ENCODE measurements at places on chromosomes 11 and 22.

DNA sequence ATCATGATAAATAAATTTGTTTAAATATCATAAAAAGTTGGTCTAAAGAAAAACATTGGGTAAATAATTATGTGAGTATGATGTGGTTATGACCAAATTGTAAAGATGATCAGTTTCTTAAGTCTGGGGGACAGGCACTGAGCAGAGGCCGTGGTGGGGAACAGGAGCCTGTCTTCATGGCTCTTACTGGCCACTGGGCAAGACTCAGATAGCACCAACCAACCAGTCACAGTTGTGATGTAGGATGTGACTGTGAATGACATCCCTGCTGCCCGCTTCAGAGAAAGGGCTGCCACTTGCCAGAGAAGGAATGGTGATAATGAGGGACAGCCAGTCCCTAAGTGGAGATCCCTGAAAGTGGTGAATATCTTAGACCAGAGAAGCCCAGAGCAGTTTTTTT, 7.0 kb downstream of the PTPRJ start:
- DNase-seq = no peak

DNA sequence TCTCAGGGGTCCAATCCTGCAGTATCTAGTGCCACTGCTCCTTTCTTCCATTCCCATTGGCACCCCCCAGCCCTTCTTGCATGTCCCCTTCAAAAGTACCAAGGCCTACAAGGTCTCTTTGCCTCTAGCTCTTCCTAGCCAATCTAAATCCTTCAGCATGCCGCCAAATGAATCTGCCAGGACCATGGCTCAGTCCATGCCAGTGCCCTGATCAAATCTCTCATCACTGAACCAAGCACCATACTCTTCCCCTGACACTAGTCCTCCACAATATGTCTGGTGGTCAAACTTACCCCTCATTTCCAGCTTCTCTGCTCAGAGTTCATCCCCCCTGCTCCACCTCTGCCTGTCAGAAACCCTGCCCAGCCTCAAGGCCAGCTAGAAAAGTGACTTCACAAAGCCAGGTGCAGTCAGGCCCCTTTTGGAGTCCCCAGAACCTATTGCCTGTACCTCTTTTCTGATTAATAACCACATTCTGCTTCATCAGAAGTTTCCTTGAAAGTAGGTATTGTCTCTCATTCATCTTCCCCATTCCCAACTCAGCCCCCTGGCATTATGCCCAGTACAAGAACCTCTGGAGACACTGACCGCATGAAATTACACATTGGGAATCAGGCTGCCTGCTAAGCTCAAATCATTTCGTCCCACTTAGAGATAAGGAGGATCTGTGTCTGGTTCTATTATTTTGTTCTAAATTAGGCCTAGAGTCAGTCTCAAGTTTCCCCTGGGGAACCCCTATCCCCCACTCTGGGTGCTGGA, 11.4 kb downstream of the FEN1 start:
- no peak for DNase-seq

DNA sequence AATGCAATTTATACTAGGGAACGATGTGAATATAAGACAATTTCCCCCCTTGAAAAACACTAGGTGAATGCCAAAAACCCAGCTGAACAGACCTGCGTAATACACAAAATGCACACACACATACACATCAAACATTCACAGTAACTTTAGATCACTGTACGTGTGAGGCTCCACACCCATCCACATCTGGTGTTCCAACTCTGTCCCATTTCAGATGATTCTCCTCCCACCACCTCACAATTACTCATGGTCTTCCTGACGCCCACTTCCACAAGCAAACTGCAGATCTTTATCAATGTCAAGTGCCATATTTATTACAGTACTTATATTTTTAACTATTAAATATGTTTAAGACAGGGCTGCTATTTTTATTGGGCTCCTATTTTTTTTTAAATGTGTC, 57.8 kb upstream of the TENM4 start:
- DNase-seq = no peak

DNA sequence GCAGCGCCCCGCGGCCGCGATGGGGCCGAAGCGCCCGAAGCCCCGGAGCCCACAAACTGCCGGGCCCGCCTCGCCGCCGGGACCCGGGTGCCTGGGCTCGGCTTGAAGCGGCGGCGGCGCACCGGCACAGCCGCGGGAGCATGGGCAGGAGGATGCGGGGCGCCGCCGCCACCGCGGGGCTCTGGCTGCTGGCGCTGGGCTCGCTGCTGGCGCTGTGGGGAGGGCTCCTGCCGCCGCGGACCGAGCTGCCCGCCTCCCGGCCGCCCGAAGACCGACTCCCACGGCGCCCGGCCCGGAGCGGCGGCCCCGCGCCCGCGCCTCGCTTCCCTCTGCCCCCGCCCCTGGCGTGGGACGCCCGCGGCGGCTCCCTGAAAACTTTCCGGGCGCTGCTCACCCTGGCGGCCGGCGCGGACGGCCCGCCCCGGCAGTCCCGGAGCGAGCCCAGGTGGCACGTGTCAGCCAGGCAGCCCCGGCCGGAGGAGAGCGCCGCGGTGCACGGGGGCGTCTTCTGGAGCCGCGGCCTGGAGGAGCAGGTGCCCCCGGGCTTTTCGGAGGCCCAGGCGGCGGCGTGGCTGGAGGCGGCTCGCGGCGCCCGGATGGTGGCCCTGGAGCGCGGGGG, 346 bp downstream of the FJX1 start:
- no peak for DNase-seq

DNA sequence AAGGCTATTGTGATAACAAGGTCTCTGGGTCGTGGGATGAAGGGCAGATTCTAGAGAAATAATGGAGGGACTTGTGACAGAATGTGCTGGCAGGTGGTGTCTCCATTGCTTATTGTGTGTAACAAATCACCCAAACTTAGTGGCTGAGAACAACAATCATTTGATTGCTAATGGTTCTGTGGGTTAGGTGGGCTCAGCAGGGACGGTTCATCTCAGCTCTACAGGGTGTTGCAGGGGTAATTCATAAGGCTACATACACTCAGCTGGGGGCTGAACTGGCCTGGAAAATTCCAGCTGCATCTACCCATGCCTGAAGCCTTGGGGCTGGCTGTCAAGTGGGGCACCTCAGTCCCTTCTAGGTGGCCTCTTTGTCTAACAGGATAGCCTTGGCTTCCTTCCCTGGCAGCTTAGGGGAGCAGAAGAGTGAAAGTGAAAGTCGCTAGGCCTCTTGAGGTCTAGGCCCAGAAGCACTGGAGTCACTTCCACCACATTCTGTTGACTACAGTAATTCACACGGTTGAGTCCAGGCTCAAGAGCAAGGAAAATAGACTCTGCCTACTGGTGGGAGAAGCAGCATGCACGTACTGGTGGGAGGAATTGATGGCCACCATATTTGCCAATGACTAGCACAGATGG, 308.9 kb downstream of the MN1 start:
- no peak for DNase-seq

- no peak for DNase-seq
These were observed 84.5 kb downstream of the ISX start for GRCh38 chr22:35150183-35151107.

DNA sequence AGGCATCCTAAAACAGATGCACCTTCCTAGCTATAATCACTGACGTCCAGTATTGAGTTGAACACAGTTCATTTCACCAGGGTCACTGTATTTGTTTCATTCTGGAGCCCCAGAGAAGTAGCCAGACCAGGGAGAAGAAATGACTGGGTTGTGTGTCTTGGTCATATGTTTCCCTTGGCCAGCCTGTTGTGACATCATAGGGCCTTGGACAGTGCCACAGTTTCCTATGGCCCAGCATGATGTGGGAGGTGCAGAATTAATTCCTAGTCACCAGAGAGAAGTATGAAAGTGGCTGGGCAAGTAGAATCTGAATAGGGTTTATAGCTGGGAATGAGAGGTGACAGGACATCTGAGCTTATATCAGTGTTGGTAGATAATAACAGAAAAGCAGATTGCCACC, 84.0 kb upstream of the ZBED5 start:
- no peak for DNase-seq

GRCh38 chr22:43514476-43515157, 102.8 kb downstream of the MPPED1 start:
- DNase-seq = no peak

- no peak for DNase-seq
These were observed 6.8 kb downstream of the OR4D10 start for GRCh38 chr11:59479906-59480305.

DNA sequence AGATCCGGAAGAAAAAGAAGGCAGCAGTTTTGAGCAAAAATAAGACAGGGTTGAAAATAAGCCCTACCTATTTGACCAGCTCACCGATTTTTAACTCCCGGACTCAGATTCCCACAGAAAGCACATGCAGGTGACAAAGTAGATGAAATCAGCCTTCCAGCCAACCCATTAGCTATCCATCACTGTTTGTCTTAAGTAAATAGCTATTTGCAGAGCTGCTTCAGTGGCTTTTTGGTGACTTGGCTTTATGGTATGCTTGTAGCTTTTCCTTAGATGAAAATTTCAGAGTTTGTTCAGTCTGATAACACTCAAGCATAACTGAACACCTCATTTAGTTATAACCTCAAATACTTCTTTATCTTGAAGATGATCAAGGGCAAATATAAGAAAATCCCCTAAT, 192.6 kb downstream of the HIPK3 start:
- DNase-seq = no peak

GRCh38 chr11:19988598-19988997, 171.7 kb downstream of the DBX1 start:
- no peak for DNase-seq

DNA sequence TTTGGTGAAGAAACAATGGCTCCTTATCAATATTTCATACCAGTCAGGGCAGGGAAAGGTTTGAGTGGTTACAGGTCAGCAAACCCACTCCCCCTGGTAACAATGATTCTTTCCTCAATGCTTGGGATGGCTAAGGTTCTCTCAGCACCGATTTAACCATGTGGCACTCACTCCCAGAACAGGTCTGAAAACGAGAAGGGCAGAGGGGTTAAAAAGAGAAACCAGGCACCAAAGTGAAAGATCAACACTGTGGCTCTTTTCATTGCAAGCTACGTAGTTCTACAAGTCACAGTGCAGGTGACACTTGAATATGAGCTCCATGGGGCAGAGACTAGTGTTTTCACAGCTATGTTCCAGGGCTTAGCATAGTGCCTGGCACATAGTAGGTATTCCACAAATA, 132.4 kb downstream of the PLEKHA7 start:
- DNase-seq = no peak

DNA sequence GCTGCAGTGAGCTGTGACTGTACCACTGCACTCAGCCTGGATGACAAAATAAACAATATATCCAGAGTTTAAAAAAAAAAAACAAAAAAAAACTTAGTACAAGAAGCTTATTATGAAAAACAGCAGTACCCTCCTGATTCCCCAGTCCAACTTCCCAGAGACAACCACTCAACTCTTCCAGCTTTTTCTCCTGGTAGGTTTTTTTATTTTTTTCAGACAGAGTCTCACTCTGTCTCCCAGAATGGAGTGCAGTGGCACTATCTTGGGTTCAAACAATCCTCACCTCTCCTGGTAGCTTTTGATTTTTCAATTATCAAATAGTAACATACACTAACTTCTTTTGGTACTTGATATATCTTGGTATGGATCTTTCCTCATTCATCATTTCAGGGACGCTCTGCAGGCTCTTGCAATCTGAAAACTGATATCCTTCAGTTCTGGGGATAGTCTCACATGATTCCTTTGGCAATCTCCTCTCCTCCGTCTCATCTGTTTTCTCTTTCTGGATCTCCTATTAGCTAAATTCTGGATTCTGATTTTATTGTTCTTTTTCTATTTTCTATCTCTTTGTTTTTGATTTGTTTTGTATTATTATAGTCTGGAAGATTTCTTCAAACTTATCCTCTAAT, 44.9 kb downstream of the ALG9 start:
- no peak for DNase-seq

DNA sequence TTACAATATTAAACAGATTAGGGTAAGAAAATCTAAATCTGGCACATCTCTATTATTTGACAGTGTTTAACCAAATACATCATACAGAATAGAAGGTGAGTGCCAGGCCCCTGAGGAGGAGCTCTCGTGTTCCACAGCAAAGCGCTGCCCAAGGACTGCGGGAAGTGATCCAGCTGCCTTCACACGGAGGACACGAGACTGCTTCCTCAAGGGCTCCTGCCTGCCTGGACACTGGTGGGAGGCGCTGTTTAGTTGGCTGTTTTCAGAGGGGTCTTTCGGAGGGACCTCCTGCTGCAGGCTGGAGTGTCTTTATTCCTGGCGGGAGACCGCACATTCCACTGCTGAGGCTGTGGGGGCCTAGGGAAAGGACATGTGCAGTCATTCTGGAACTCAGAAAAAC, 71.1 kb downstream of the NCAPD3 start:
- no peak for DNase-seq

GRCh38 chr11:85628771-85629341, 463 bp downstream of the TMEM126B start:
- no peak for DNase-seq

DNA sequence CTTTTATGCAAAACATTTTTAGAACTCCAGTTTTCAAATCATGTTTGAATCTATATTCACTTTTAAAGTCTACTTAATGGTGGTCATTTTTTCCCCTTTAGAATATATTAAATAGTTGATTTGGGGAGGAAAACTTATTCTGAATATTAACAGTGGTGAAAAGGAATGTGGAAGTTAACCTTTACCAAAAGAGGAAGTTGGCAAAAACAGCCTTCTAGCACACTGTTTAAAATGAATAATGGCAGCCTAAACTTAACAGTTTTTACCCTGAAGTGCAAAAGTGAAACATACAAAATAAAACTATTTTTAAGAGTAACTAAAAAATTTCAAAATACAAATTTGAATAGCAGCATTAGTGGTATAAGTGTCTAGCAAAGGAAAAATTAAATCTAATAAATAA, 86.4 kb downstream of the GRK3 start:
- DNase-seq = no peak

GRCh38 chr11:94194712-94195111, 66.1 kb downstream of the PANX1 start:
- DNase-seq = no peak

Data from activated CD8-positive, alpha-beta memory T cell treated with anti-CD3 and anti-CD28 coated beads for 1 hour (primary cell).